HS-5 (cell line): ENCODE measurements at places on chromosomes 7 and 10.

DNA sequence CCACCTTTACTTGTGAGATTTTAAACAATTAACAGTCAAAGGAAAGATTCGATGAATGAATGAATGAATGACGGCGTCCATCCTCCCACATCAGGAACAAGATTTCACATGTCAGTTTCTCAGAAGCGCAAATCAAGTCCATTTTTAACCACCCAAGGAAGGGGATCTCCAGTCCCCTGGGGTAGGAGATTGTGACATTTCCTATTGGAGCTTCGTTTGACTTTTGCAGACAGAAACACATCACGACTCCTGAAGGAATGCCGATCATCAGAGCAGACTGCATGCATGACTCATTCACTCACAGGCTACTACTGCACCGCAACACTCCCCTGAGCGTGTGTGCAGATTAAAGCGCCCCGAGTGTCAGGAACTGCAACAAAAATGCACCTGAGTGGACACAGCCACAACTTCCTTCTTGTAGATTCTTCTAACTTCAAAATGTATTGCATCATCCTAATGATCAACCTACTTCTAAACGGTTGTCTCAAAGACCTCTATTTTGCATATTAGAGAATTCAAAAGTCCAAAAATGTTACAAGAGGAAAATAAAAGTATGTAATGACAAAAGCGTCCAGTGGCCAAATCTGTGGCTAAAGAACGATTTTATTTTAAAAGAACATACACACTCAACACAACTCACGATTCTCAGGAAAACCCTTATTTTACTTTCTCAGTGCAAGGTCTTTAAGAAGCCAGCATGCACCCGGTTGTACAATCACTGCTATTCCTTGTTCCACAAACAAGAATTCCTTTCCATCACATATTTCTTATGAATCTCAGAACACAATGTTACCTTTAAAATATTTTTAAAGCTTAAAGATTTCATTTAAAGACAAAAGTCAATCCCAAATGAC, 172.6 kb downstream of the FAM107B start:
- no peak for DNase-seq

GRCh38 chr7:68146983-68147382, 1150.3 kb downstream of the TYW1 start:
- DNase-seq: no peak

GRCh38 chr7:148930335-148930734, 46.2 kb upstream of the EZH2 start:
- DNase-seq: no peak

DNA sequence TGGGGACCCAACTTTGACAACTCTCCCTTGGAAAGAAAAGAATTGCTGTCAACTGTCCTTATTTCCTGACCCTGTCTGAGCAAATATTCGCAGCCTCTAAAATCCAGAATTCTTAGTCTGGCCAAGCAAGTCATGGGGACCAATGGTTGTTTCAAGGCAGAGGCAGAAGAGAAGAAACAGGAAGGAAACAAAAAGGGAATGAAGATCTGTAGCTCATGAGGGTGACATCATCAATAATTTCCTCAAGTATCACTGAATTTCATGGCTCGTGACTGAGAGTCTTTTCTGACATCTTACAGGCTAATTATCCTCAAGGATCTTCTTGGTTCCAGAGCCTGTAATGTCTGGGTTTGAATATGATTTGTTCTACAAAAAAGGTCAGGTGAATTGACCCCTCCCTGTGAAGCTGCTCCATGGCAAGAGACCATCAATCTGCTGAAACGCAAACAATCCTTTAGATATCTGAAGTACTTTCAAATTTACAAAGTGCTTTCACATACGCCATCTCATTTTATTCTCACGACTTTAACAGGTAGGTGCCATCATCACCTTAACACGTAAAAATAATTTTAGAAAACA, 5.8 kb downstream of the CDK6 start:
- no peak for DNase-seq
